ENCODE measurements at places on chromosomes 4 and X.

GRCh38 chr4:6290769-6291547 is 21.3 kb downstream of the WFS1 start:
- DNase-seq: no peak

- no peak for DNase-seq
These were observed 35.4 kb downstream of the SEL1L3 start for GRCh38 chr4:25827373-25827772.

DNA sequence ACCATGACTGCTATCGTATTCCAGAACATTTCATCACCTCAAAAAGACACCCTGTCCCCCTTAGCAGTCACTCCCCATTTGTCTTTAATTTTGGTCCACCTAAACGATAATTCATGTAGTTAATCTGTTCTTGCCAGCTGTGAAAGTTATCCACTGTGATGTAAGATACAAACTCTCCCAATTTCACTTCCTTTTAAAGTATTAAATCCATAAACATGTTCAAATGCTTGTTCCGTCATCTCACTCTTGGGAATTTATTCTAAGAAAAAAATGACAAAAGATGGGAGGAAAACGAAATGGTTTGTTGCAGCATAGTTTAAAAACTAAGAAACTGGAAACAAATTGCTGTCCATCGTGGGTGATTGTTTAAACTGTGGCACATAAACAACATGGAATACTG is 53.7 kb upstream of the IRF2 start:
- no peak for DNase-seq

DNA sequence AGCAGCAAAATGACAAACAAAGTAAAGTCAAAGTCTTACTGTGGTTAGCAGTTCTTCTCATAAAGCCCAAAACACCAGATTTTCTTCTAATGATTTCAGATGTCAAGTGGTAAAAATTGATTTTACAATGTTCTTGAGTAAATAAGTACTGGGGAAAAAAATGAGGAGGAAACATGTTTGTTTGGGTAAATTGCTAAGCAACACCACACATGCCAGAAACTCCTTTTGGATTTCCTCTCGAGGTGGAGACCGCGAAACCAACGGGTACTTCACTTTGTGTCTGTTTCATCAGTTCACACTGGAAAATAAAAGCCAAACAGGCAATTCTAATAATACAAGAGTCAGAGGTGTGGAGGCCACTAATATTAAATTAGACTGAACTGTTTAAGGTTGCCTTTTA is 4.6 kb upstream of the PKD2 start:
- DNase-seq: peak; percentile 22

- no peak for DNase-seq
These were observed 233.9 kb upstream of the MAB21L2 start for GRCh38 chr4:150348079-150348478.

DNA sequence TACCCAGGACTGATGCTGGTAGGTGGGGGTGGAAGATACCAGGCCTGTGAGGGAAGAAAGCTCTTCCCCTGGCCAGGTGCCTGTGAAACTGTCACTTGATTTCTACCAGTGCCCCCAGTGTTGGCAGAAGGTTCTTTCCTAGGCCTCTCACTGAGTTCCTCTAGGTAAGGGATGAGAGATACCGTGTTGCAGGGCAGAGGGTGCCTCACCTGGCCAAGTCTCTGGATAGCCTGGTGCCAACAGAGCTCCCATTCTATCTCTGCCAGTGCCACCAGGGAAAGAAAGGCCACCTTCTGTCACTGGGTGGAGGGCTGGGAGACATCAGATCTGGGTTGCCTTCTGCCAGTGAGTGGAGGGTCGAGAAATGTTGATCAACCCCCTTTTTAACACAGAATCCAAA is 94.1 kb downstream of the RTL5 start:
- no peak for DNase-seq

DNA sequence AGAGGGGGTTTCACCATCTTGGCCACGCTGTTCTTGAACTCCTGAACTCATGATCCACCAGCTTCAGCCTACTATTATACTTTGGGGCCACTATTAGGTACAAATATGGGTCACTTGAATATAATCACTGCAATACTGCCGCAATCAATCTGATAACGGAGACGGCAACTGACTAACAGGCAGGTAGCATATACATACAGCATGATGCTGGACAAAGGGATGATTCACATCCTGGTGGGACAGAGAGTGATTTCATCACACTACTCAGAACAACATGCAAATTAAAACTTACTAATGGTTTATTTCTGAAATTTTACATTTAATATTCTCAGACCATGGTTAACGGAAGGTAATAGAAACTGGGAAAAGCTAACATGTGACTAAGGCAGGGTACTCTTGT is 10.9 kb downstream of the LRBA start:
- DNase-seq: no peak

DNA sequence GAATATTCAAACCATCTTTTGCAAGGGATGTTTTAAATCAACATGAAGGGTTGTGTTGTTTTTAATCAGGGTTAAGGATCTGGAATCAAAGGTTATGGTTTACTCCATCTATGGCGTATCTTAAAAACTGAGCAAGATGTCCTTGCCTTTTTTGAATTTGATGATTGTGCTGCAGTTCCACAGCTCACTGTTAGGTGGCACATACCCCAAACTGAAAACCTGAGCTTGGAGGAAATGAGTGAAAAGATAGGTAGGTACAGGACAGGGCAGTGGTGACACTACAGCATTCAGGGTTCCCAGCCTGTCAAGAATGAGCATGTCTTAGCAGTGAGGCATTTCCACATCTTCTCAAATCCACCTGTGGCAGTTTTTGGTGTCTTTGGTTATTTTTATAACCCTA is 13.1 kb upstream of the EOLA1 start:
- no peak for DNase-seq

- no peak for DNase-seq
These were observed 6.4 kb downstream of the TRO start for GRCh38 chrX:54926978-54927377.

DNA sequence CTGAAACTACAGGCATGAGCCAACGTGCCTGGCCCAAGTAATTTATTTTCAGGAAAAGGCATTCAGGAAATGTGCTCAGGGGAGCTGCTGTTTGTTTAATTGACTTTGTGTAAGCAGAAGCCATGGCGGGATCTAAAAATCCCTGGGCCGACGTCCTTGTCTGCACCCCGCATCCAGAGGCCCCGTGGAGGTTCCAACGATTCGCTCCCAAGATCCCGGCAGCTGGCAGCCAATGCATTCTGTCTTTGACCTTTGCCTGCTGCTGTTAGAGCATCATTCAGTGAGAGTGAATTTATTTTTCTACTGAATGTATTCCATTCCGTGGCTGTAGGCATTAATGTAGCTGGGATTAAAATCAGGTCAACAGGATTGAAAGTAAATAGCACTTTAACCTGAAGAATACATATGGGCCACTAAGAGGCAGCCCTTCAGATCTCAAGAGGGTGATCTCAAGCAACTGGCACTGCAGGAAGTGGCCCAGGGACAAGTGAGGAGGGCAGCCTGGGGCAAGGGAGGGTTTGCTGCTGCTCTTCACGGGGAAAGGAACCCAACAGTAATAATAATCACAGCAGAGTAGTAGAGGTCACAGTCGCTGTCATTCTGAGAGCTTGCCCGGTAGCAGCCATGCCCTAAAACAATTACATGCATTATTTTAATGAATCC is 75.2 kb downstream of the PSAPL1 start:
- no peak for DNase-seq

- DNase-seq: no peak
These were observed 795.0 kb downstream of the CCSER1 start for GRCh38 chr4:90922174-90922573.

- no peak for DNase-seq
These were observed 378.5 kb upstream of the CT83 start for GRCh38 chrX:116841290-116841689.

GRCh38 chrX:69387567-69388487 is 116.3 kb upstream of the NALF2 start:
- DNase-seq: peak; percentile 52

DNA sequence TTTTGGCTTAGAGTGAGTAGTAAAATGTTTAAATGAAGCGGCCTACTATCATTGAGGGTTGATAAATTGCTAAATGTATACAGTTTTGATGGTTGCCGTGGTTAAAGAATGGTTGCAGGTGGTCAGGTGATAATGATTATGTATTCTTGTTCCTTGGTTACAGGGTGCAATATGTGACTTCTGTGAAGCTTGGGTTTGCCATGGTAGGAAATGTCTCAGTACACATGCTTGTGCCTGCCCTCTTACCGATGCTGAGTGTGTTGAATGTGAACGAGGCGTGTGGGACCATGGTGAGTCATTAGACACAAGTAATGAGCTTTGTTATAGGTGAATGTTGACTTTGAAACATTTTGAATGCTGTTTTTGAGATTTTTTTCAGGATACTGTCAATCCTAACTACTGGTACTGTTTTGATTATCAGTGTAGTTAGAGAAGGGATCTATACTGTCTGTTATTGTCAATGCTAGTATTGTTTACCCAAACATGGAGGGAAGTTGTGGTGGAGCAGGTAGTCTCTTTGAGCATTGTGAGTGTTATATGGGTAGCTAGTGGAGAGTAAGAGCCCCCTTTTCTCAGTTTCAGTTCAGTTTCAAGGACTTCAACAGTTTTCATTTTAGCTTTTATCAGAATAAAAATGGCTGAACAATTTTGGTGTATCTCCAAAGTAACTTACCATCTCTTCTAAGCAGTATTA is 8.9 kb downstream of the ZNF330 start:
- DNase-seq: no peak

DNA sequence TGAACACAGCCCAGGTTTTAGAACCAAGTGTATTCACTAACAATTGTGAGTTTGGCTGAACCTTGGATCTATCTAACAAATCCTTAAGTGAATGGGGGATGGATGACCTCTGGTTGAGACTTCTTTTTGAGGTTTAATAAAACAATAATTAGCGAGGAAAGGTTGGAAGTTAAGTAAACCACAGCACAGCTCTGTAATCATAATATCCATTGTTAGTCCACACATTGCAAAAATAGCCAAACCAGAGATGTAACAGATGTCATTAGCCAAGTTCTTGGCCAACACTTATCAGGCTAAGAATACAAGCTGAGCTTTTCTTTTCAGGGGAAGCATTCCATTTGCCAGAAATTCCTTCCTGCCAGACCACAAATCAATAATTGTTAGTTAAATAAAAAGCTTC is 59.1 kb downstream of the FREM3 start:
- DNase-seq: no peak

DNA sequence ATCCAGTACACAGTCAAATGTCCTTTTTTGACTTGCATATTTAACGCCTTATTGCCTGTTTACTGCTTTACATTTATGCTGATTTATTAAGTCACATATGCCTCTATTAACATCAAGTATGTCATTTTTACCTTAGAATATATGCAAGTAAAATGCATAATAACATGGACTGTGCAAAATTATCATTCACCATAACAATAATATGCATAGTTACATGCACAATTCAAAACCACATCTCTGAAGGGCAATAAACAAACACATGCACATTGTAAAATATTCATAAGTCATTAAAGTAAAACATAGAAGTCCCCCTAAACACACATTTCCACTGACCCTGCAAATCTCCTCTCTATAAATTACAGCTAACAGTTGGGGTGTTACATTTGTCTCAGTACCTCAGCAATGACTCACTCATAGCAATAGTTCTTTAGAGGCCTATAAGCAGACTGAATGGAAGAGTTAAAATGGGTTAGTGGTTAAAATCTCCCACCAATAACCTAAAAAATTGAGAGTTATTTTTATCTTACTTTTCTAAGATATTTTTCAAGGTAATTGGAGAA is 61.1 kb downstream of the ADAMTS3 start:
- no peak for DNase-seq

DNA sequence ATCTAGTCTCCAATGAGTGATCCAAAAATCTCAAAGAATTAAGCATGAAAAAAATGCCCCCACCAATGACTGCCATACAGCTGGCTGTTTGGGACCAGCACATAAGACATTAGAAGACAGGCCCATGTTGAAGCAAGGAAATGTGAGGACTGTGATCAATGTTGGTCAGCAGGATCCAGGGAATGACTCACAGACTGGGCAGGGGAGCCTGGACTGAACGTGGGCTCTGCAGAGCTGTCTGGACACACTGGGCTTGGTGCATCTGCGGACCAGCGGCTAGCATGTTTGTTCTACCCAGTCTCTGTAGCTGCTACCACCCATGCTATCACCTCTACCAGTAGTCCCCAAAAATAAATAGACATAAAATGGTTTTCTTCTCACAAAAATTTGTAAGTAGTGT is 108.6 kb downstream of the PALLD start:
- no peak for DNase-seq

GRCh38 chr4:86496094-86497080 is 97.7 kb upstream of the PTPN13 start:
- DNase-seq: no peak

GRCh38 chr4:7006411-7006810 is 36.8 kb upstream of the TADA2B start:
- DNase-seq: no peak

GRCh38 chrX:69143530-69143929 is 21.7 kb downstream of the PJA1 start:
- no peak for DNase-seq

- no peak for DNase-seq
These were observed 70.8 kb upstream of the PGRMC2 start for GRCh38 chr4:128358231-128358912.

- no peak for DNase-seq
These were observed 48.7 kb upstream of the BCOR start for GRCh38 chrX:40146262-40147125.

DNA sequence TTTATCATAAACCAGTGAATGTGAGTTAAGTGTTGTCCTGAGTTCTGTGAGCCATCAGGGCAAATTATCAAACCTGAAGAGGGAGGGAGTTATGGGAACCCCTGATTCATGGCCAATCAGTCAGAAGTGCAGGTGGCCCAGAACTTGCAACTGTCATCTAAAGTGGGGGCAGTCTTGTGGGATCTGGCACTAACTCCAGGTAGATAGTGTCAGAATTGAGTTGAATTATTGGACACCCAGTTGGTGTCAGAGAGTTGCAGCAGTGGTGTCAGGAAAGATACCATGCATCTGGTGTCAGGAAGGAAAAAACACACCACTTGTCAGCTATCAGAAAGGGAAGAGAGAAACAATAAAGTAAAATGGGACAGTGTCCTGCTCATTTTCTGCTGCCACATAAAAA is 8.4 kb downstream of the CORIN start:
- no peak for DNase-seq

GRCh38 chr4:73984736-73985527 is 3.1 kb downstream of the PPBP start:
- no peak for DNase-seq

- DNase-seq: peak; percentile 18
These were observed 14.1 kb downstream of the RAB40AL start for GRCh38 chrX:102950908-102951866.

GRCh38 chr4:78606530-78607095 is 55.0 kb downstream of the ANXA3 start:
- DNase-seq: no peak

DNA sequence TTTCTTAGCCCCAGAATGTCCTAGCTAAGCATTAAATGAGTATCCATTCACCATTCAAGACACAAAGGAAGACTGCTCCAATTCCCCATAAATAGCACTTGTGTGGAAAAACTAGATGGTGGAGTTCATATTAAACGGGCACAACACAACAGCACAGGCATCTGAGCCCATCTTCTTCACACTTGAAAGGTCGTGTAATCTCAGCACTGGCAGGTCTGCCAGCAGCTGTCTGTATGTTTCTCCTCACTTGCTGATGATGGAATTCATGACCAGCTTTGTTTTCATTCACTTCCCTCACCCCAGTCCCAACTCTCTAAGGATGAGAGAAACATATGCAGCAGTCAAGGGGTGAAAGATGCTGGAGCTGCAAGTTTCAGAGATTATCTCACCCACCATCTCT is 148.7 kb downstream of the AFAP1 start:
- no peak for DNase-seq

- no peak for DNase-seq
These were observed 62.4 kb downstream of the JADE1 start for GRCh38 chr4:128871948-128872347.

Measured in stimulated activated effector memory CD8-positive, alpha-beta T cell treated with anti-CD3 and anti-CD28 coated beads, Interleukin-12 subunit alpha, Interleukin-12 subunit beta, amount 100 ng/mL, for 72 hours (primary cell).